GM19239 (cell line): ENCODE measurements at places on chromosomes 3 and 15.

DNA sequence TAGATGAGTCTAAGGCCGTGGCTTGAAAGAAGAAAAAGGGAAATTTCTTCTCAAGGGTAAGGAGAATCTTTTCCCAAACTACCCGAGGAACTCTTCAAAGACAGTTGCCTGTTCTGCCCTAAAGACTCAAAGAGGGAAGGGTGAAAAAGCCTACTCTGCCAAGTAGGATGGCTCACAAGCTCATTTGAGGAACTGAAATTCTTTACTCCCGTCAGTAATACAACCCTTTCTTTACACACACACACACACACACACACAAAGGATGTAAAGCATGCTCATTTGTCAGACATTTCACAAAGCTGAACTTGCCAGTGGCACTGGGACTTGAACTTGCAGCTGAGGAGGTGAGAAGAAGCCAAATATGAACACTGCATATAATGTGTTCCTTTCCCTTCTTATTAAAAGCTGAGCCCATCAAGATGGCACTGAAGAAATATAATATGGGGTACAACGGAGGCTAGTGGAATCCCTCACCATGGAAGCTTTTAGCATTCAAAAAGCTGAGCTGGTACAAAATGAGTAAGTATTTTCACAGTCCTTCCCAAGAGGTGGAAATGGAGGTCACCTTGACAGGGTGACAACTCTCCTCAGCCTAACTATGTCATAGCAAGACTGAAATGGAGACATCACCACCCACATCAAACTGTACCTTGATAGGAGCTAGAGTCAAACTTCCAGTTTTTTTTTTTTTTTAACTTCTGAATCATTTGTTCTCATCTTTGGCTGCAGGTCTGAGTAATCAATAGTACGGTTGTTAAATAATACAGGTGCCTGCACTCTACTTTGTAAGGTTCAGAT is 57.6 kb downstream of the TAFA4 start:
- no peak for DNase-seq

DNA sequence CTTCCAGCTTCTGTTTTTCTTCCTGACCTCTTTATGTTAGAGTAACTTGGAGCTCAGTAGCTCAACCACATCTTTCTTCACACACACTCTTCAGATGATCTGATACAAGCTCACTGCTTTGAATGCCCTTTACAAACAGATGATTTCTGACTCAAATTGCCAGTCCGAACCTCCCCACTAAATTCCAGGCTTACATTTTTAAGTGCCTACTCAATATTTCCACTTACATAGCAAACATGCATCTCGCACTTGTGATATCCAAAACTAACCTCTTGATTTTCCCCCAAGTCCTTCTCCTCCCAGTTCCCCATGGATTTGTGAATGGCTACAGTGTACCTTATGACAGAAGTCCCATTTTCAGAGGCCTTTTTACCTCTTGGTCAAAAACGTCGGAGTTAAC is 139.1 kb downstream of the GBE1 start:
- no peak for DNase-seq

DNA sequence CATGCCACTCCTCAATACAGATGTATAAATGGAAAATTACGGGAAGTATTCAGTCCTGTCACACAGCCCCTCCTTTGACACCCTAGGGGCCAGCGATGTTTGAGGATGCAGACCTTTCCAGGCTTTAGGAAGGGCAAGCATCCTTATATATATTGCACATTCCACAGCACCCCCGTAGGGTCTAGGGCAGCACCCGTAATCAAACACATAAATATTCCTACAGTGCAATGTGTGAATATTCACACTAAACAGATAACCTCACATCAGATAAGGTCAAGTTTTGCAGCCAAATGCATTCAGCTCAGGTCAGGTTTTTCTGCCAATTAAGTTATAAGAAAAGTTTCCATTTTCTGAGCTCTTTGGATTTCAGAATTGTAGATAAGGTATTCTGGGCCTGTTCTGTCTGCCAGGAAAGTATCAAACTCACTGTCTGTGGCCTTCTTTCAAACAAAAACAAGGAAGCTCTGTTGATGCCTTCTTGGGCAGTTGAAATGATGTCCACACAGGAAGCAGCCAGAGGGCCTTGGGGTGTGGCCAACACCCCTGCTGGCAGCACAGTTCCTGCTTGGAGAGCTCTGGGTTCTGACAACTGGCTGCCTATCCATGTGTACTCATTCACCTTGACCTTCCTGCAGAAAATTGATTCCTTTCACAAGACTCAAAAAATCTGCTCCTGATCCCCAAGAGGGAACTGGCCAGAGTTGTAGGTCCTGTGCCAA is 427.0 kb downstream of the NTRK3 start:
- no peak for DNase-seq

DNA sequence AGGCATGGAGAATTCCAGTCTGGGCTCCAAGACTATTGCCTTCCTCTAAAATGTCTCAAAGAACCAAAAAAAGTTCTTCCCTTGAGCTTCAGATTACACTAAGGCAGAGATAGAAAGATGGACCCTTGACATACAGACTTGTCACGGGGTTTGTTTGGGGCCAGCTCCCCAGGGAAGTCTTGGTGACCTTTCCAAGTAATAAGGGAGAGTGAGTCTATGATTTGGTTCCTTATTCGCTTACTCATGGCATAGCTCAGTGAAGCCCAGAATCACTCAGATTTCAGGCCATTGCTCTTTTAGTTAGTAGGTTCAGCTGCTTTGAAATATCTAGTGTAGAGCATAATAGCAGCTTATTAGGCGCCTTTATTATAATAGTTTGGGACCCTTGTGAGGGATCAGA is 90.3 kb downstream of the PLCL2 start:
- DNase-seq, result no peak

DNA sequence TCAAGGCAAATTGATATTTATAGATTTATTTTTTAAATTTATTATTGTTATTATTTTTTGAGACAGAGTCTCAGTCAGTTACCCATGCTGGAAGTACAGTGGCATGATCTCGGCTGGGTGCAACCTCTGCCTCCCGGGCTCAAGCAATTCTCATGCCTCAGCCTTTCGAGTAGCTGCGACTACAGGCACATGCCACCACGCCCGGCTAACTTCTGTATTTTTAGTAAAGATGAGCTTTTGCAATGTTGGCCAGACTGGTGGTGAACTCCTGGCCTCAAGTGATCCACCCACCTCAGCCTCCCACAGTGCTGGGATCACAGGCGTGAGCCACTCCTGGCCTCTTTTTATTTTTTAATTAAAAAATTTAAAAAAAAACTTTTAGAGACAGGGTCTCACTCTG is 19.0 kb downstream of the SPG21 start:
- DNase-seq, result no peak

DNA sequence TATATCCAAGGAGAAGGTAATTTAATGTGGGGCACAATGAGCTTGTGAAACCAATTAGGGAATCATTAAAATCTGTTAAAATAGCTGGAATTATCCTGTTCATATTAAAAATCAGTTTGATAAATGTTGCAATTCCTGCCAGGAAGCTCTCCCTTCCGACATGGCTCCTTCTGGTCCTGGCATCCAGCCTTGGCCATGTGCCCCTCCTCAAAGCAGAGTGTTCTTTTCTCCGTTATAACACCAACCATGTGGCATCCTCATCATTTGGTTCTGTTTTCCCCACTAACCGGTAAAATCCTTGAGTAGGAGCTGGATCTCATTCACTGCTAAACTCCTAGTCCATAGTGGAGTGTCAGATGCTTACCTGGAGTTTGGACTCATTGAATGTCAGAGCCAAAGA is 127.2 kb downstream of the ARNT2 start:
- DNase-seq, result no peak

DNA sequence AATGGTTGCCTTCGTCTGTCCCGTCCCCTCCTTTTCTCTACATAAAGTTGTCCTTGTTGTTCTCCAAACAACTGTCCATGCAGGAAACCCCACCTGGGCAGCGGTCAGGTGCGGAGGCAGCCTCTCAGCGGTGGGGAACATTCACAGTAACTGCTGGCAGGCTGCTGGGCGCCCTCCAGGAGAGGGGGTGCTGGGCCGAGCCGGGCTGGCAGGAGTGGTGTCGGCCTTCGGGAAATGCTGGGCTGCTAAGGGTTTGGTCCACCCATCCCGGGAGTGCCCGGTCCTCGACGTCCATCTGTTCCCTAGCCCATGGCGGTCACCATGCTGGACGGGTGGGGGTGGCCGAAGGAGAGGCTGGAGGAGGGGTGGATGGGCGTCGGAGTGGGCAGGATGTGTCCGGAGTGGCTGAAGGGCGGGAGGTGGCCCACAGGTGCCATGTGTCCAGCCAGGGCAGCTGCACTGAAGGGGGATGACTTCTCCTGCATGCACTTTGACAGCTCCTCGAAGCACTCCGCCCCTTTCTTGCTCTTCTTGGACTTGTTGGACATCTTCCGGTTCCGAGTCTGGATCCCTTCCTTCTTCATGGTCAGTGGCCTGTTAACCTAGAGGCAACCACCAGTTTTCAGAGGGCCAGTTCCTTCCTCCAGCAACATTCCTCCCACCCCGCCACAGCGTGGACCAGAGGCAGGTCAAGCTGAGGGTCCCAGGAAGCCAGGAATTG is 12.1 kb downstream of the GATA2 start:
- no peak for DNase-seq

DNA sequence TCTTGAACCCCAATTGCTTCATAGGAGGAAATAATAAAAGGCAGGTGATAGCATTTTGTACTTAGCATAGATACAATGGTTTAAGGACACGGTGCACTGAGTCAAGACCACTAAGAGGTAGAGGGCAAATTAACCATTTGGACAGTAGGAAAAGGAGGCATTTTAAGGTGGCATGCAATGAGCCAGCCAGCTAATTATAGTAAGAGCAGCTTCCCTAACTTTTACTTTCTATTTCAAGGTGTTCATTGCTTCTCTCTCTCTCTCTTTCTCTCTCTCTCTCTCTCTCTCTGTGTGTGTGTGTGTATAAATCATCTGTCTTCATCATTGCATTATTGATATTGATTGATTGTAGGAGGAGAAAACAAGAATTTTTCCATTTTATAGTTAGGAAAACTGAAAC is 740.4 kb upstream of the CFAP20DC start:
- no peak for DNase-seq

DNA sequence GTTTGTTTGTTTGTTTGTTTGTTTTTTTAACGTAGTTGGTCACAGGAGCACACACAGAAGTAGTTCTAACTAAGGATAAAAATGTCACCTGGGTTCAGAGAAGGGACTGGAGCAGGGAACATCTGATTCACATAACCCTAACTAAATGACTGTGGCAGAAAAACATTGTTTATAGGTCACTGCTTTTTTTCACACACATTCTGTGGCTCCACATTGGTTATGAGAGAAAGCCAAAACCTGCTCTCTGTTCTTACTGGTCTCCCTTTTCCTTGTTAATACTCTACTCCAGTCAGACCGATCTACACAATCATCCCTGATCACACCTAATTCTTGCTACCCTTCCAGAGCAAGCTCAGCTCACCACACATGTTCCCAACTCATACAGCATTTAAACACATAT is 190.4 kb upstream of the ICE2 start:
- DNase-seq, result no peak

GRCh38 chr15:92115834-92116233 is 262.3 kb downstream of the SLCO3A1 start:
- no peak for DNase-seq

DNA sequence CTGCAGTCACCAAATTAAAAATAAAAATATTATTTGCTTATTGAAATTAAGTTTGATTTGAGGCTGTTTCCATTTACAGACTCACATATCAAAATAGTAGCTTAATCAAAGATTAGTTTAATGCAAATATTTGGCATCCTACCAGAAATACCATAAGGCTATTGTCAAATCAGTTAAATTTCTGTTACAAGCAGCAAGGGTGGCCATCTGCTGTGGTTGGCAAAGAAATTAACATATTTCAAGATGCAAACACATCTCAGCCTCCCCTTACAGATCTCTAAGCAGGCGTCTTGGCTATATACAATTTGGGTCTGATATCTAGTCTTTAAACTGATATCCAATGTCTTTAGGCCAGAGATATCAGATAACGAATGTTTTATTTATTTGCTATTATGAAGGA is 83.2 kb upstream of the NEDD4 start:
- DNase-seq, result no peak

DNA sequence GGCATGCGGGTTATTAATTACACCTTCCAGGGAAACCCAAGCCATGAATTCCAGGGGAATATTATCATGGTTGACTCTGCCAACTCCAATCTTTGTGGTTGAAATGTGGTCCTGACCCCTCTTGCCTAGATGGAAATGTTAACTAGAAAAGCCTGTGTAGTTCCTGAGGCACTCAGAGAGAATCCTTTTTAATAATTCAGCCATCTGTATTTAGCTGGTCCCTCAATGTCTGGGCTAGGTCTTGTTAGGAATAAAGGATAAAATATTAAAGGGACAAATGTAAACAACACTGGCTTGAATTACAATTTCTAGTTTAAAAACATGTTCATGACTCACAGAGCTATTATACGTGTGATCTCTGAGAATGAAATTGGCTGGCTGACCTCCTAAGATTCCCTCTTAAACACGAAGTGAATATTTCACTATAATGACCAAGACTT is 435.2 kb upstream of the SUCLG2 start:
- no peak for DNase-seq

DNA sequence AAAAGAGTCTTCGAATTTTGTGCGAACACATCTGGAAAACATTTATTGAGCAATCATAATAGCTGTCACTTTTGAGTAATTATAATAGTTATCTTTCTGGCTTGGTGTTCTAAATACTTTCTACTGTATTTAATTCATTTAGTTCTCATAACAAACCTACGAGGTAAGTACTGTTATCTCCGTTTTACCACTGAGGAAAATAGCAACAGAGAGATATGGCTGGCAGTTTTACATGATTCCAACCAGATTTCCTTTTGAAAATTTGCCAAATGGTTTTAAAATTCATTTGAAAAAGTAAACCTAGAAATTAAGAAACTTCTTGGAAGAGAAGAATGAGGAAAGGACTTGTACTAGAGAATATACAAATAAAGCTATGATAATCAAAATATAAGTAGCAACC is 37.3 kb upstream of the MGA start:
- no peak for DNase-seq

GRCh38 chr15:80615783-80616391 is 79.2 kb upstream of the ABHD17C start:
- no peak for DNase-seq

DNA sequence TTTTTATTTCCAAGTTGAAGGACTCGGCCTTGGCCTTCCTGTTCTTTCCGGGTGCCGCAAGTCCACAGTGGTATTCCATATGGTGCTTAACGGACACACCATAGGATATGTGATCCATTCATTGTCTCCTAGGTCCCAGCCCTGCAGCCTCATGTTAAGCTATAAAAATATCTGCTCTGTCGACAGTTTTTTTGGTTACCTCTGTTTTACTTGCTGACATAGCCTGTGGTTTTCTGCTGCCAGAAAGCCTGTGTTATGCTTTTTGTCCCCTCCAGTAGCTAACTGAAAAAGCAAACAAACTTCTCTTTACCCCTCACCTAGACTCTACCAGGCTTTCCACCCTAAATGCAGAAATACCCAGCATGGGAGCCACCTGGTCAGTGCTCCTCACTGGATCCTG is 5.3 kb downstream of the INAFM2 start:
- DNase-seq, result no peak

DNA sequence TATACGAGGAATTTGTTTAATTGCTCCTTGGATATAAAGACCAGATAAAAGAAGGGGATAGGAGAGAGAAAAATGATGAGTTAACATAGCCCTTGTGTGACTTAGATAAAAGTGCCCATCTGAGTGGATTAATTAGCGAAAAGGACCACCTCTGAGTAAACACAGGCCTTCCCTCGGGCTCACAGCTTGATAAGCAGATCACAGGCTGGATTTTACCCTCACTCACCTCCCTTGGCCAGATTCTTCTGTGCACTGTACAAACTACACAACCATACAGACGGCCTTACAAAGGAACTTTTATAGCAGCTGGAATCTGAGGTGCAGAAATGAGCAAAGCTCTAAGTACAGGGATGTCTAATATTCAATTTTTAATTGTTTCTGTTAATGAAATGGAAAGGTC is 112.4 kb upstream of the STT3B start:
- no peak for DNase-seq
